ENCODE measurements at places on chromosomes 2 and 18.
A peak's percentile ranks its signal among the peaks of the same experiment; 100 is the strongest.

- DNase-seq = no peak
Observed at GRCh38 chr2:239148495-239149200, 252.2 kb downstream of the HDAC4 start.

GRCh38 chr2:121018136-121019061, 266.6 kb downstream of the TFCP2L1 start:
- no peak for DNase-seq

DNA sequence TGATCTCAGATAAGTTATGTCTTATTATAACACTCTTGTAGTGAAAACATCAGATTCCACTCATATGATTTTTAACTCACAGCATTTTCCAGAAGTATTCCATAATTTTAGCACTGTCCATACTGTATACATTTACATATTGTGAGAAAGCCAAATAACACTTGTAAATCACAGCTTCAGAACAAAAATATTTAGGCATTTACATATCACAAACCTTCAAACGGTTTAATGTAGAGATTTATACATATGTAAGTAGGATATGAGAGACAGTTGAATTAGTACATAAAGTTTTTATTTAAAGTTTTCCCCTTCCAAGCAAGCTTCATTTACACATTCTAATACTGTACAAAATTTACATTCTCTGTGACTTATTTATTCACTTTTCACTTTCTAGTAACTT, 100.4 kb downstream of the KLHL14 start:
- no peak for DNase-seq

GRCh38 chr18:36771245-36771644, 57.6 kb downstream of the TPGS2 start:
- no peak for DNase-seq

GRCh38 chr2:222088561-222088960, 210.2 kb downstream of the PAX3 start:
- no peak for DNase-seq

GRCh38 chr2:176099728-176100546, at the start of gene HOXD12:
Gene HOXD12, plus strand, starts transcription at chr2:176099795. Its CDS starts 7 bp downstream, at chr2:176099802.
- DNase-seq = no peak

DNA sequence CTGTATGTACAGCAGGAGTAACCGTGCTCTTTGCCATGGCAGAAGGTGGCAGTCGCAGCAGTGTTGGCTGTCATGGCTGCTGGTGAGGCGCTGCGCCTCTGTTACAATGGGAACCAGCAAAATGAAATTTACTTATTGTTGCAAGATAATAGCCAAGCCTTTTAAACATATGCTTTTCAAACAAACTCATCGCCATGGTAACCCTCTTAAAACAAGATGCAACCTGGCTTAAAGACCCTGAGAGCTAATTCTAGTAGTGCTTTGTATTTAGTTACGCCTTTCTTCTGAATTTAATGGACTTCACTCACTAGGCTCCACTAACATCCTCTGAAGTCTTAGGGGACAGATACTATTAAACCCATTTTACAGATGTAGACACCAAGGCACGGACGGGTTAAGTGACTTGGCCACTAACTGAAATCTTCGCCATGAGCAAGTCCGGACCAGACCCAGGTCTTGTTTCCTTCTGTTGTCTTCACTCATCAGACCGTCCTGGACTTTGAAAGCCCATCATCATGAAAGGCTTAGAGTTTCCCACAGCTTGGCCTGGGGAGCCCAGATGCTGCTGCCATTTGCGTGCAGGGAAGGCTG, 111.6 kb upstream of the ODC1 start:
- DNase-seq = no peak

GRCh38 chr2:2619995-2620394, 288.9 kb upstream of the MYT1L start:
- DNase-seq = no peak

GRCh38 chr2:65227020-65227455, 593 bp upstream of the ACTR2 start:
- no peak for DNase-seq

DNA sequence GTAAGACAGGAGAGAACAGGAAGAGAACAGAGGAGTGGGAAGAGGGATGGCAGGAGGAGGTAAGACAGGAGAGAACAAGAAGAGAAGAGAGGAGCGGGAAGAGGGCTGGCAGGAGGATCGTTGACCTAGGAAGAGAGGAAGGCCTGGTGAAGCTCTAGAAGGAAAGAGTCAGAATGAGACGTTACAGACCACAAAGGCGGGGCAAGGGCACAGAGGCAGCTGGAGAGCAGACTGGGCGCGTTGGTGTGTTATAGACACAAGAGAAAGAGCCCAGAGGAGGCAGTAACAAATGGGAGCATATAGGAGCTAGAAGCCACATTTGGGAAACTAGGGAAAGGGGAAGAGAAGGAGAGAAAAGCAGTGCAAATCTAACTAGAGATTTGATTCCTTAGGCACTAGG, 26.6 kb downstream of the PTRHD1 start:
- no peak for DNase-seq

DNA sequence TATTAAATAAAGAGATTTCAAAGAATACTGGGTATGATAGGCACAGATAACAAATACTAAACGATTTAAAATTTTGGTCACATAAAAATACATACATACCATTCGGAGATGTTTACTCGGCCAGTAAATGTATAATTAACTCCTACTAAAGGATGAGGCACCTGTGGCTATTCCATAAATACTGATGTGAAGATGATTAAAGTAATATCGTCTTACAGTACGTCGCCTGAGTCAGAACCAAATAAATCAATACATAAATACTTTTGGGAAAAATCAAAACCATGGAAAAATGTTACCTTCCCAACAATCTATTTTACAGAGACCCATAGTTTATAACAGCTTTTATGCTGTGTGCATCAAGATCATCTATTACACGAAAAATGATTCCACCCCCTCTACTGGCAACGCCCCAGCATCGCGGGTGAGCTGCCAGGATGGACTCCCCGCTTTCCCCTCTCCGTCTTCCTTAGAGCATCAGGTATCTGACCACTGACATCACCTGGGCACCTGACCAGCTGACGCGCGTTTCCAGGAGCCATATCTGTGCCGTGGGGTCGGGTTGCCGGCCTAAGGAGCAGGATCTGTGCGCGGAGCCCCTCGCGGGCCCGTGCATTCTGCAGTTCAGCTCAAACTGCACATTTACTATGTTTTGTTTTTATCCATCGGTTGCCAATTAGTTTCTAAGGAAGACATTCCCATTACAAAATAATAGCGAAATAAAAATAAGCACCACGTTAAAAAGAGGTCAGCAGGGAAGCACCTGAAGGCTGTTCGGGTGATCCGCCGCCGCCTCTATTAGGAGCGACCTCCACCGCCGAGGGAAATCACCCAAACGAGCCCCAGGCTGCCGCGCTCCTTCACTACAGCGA, 901 bp downstream of the ICA1L start:
- DNase-seq = peak; percentile 31

GRCh38 chr2:58140508-58141072, 94.0 kb downstream of the VRK2 start:
- no peak for DNase-seq

- no peak for DNase-seq
Observed at GRCh38 chr2:54589340-54590215, 133.5 kb downstream of the SPTBN1 start.
